ENCODE measurements at places on chromosomes 13 and 19.

DNA sequence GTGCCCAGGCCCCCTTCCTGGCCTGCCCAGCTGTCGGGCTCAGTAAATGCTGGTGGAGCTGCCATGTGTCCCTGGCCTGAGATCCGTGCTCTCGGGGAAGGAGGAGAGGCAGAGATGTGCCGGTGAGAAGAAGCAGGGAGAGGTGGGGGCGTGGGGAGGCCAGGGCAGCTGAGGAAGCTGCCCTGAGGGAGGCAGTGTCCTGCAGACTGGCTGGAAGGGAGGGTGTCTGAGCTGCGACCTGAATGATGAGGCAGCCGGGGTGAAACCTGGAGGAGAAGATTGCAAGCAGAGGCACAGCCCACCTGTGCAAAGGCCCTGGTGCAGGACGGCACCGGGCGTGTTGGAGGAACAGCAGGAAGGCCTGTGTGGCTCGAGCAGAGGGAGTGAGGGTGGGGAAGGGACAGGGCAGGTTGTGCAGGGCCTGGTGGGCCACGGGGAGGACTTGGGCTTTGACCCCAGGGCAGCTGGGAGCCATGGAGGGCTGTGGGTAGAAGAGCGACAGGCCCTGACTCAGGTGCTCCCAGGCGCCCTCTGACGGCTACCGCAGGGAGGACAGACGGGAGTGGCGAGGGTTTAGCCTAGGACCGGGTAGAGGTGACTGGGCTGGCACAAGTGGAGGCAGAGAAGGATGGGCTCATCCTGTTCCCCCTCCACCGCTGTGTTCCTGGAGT lies 14.0 kb upstream of the CELF5 start:
- ATAC-seq = peak; percentile 88

- ATAC-seq = no peak
Observed at GRCh38 chr19:3479834-3480215, 500 bp downstream of the SMIM24 start.

DNA sequence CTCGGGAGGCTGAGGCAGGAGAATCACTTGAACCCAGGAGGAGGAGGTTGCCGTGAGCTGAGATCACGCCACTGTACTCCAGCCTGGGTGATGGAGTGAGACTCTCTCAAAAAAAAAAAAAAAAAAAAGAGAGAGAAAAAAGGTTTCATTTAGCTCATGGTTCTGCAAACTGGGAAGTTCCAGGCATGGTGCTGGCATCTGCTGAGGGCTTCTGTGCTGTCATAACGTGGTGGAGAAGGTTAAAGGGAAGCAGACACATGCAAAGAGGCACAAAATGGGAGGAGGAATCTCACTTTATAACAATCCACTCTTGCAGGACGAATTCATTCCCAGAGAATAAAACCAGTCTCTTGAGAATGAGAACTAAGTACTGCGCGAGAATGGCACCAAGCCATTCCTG lies 34.9 kb upstream of the SIAH3 start:
- no peak for ATAC-seq

DNA sequence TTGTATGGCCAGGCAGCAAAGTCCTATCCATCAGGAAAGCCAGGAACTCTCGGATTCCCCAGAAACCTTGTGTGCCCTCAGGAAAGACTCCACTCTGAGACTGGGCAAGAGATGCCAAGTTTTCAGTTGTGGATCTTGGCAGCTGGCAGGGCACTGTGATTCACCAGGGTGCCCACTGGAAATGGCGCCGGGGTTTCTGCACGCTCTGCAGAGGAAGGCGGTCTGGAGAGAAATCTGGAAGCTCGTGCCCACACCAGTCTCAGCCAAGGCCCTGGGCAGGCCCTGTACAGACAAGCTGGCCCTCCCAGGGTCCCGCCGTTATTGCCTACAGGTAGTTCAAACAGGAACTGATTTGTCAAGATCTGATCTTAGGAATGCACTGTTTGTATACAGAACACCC lies 4.9 kb downstream of the NAPA start:
- no peak for ATAC-seq

GRCh38 chr13:29505950-29506349 lies 89.5 kb downstream of the SLC7A1 start:
- no peak for ATAC-seq

- ATAC-seq = no peak
Observed at GRCh38 chr13:28622286-28622685, 36.6 kb upstream of the POMP start.

- ATAC-seq = no peak
Observed at GRCh38 chr19:30053558-30053957, 111.5 kb downstream of the URI1 start.

DNA sequence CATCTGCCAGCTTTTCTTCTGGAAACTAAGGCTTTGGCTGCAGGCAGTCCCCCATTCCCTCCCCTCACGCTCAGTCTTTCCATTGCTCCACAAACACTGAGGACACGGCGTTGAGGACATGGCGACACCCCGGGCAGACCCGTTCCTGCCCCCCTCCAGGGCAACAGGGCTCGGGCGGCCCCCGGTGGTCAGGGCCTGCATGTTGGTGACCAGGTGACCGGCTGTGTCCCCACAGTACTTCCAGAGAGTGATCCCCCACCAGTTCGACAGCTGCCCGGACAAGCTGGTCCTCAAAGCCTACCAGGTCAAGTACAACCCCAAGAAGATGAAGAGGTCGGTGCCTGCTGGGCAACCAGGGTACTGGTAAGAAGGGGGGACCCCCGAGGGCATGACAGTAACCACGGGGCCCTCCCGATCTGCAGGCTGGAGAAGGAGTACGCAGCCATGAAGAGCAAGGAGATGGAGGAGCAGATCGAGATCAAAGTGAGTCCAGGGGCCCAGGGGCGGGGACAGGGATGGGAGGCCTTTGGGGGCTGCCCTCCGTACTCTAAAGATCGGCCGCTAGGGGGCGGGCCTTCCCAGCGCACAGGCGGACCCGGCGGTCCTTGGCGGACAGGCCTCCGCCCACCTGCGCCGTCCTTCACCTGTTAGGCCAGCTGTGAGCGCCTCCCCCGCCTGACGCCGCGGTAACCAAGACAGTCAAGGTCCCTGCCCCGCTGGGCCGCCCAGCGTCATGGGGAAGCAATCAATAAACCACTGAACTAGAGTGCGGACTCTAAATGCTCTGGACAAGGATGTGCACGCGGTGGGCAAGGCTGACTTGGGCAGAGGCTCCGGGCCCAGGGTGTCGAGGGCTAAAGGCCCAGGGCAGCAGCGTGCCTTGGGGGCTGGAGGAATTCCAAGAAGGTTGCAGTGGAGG lies 21.1 kb downstream of the PRR36 start:
- peak; percentile 80 for ATAC-seq

DNA sequence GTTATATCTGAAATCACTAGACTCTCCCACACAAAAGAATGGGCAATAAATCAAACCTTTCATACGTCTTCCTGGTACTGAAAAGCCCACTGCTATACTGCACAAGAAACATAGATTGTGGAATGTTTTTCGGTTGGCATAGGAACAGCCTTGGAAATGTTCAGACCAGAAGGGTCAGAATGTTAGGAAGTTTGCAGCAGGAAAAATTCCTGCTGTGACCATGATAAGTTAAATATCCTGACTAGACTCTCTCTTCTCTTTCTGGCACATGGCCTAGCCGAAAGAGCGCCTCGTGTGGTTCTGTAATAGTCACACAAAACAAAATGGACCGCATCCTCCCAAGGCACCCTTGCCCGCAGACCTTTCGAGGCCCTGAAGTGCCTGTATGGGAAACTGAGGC lies 427.2 kb downstream of the COG6 start:
- ATAC-seq = no peak

DNA sequence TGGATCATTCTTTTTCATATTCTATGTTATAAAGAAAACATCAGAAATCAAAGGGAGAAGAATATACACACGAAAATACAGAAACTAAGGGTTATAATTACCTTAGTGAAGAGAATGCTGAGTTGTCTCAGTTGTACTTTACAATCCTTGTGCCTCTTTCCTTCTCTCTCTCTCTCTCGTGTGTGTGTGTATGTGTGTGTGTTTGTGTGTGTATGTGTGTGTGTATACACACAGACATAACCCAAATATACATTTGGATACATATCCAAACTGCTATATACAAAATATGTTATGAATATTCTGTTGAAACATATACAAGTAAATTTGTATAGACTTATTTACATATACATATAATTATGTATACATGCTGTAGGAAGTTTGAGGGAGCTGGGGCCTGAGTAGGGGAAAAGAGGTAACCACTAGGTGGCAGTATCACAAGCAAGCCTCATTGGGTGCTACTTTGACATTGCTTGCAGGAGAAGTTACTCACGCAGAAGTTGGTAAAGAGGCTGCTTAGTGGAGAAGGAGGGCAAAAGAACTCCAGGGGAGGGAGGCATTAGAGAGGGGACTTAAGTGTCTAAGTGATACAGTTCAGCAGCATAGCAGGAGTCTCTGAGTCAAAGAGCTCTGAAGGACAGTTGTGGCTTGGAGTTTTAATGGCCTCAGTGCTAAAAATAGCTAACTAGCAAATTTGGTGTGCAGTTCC lies 465.1 kb upstream of the PCDH20 start:
- ATAC-seq = no peak
